ENCODE measurements at places on chromosomes 3 and 15.

DNA sequence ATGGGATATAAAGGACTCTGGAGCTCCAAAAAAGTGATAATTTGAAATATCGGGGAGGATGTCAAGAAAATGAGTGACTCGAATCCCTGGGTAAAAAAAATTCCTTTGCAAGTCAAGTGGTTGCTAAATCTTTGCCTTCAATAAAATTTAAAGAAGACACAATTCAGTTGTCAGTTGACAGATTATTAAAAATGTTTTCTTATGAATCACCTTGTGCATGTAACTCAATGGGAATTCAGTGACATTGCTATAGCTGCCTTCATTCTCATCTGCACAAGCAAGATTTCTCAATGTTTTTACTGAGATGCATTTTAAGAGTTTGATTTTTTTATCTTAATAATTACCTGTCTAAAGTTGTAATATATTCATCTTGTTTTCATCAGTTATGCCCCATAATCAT, 264.0 kb upstream of the IL12A start:
- no peak for DNase-seq

GRCh38 chr3:25967385-25967784, 177.5 kb downstream of the OXSM start:
- no peak for DNase-seq

DNA sequence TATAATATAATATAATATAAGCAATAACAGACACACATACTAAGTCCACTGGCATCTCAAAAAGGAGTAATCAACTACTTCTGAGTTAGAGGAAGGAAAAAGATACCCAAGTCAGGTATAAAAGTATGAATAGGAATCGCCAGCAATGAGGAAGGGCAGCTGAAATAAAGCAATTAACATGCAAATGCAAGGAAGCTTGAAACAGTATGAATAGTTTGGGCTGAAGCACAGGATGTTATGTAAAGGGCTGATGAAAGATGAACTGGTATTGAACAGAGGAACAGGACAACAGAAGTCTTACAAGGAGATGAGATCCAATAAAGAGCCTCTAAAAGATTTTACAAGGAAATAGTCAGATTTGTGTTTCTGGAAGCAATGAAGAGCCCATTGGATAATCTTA, 7.1 kb downstream of the COPS2 start:
- DNase-seq, result no peak

GRCh38 chr15:64045101-64045435, 1.2 kb downstream of the DAPK2 start:
- no peak for DNase-seq

DNA sequence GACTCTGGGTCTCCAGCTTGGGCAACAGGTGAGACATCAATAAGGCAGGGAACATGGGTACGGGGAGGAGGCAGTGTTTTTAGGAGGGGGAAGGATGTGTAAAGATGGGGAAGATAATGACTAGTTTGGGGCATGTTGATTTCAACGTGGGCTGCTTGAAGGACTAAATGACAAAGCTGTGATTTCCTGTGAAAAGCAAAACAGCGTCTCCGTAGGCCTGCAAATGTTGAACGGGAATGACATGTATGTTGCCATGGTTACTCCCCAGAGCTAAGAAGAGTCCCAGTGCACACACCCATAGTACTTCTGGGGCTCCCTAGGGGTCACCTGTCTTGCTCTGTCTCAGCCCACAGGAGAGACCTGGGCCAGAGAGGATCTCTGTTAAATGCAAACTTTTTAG, 71.3 kb upstream of the ETV5 start:
- DNase-seq, result no peak

DNA sequence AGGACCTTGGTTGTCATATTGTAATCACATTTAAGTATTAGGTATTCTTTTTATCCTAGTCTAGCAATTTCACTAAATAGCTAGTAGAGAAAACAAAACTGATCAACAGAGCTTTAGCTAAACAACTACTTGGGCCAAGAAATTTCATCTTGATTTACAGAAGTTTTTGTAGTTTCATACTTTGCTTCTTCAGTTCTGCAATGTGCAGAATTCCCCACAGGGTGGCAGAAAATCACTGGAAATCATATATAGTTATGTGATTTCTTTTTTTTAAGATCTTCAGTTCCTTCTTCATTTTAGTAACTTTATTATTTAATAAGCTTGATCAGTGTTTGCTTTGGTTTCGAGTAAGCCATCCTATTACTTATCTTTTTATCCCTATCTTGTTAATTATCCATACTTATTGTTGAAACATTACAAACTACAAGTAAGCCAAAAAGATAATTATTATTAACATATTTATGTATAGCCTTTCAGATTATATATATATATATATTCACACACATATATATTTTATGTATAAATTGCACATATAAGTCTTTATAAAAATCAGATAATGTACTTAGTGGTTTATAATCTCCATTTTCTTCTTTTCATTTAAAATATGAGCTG, 2.2 kb upstream of the BNIP2 start:
- peak; percentile 57 for DNase-seq

DNA sequence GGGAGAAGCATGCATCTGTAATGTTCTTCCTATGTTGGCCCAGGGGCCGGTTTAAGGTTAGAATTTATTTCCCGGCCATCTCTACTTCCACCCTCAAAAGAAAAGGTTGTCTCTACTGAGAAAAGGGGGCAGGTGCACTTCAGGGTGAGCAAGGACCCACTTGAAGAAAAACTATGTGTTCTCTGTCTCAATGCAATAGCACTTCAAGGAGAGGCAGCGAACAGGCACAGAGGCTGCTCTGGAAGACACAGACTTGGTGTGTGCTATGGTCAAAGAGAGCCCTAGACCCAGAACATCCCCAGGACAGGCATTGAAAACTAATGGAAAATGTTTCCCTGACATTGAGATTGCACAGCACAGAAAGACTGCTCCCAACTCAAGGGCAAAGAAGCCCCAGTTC, 7.6 kb downstream of the MINDY4B start:
- no peak for DNase-seq

- DNase-seq, result no peak
These were observed 69.8 kb upstream of the WNT5A start for GRCh38 chr3:55556619-55557537.

DNA sequence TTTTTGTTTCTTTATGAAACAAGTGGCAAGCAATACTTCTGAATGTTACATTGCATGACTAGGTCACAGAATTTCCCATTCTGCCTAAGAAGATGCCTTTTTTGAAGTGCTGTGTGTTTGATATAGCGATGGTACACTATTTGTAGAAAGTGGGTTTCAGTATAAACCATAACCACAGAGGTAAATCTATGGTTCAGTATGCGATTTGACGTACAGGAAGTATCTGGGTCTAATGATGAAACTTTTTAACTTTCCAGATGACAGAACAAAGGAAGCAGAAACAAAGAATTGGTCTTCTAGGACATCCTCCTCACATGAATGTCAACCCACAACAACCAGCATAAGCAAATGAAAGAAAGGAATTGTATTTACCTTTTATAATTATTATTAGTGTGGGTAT, 133.4 kb upstream of the BHLHE40 start:
- DNase-seq, result peak; percentile 61

GRCh38 chr3:69058180-69058946, 6.2 kb upstream of the TMF1 start:
- peak; percentile 25 for DNase-seq

DNA sequence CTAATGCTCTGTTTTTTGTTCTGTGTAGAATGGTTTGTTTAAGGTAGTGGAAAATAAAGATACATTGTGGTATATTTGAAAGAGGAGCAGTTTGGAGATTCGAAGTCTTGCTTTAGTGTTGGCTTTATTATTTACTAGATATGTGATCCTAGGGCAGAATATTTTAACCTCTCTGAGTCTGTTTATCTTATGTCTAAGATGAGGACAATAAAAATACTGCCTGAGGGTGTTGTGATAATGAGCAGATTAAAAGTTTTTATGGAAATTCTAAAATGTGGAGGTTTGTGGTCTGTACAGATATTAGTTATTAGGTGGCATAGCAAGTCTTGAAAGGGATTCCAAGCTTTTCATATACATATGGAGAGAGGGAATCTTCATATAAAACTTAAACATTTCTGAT, 15.0 kb downstream of the TCF12 start:
- DNase-seq, result no peak

GRCh38 chr3:151431940-151432339, 28.9 kb downstream of the IGSF10 start:
- no peak for DNase-seq

GRCh38 chr3:138769616-138770015, 65.1 kb downstream of the PIK3CB start:
- no peak for DNase-seq

GRCh38 chr3:183782576-183783276, 42.7 kb downstream of the MAP6D1 start:
- no peak for DNase-seq

- DNase-seq, result no peak
These were observed 155.6 kb upstream of the HES1 start for GRCh38 chr3:193980326-193980725.

GRCh38 chr3:197023998-197024651, 5.5 kb downstream of the MELTF start:
- DNase-seq, result no peak

DNA sequence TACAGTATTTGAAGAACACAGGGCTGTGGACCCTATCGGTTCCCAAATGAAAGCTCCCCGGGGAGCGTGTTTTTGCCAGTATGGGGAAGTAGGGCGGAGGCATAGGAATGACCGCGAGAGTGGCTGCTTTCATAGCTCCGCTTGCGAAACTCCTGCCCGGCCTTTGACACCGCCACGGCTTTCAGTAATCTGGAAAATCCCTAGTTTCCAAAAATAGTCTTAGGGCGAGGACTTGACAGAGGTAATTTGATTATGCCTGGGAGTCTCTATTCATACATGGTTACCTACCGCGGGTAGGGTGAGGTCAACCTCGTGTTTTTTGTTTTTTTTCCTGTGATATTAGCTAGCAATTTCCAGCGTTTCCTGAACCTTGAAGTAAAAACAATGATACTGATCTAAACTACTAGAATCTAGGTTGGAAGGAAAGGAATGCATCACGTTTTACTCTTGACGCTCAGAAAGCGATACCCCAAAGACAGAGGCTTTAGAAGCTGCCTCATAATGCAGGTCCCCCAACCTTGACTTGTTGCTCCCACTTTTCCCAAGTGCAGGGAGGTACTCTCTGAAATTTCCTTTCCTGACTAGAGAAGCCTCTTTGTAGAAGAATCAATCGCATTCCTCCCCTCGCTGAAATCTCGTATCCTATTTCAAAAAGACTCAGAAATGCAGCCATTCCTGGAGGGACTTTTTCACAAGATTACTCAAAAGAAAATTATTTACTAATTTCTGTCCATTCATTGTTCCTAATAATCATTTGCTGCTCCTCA, 894 bp upstream of the CCNL1 start:
- peak; percentile 64 for DNase-seq

DNA sequence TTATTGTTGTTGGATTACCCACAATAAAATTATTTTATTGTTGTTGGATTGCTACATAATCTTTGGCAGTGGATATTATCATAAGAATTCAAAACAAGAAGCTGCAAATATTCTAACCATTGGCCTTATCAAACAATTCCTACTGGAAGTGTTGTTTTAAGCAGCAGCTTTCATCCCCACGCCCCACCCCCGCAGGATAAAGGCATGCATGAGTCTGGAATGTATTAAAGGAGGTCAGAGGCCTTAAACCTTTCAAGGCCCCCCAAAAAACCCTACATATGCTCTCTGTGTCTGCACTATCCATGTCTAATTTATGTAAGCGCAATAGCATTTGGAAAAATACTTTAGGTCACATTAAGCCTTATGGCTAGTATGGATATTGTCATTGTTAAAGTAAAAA, 23.1 kb downstream of the P3H2 start:
- DNase-seq, result no peak

- DNase-seq, result no peak
These were observed 542.6 kb downstream of the TUSC7 start for GRCh38 chr3:117252208-117252607.

DNA sequence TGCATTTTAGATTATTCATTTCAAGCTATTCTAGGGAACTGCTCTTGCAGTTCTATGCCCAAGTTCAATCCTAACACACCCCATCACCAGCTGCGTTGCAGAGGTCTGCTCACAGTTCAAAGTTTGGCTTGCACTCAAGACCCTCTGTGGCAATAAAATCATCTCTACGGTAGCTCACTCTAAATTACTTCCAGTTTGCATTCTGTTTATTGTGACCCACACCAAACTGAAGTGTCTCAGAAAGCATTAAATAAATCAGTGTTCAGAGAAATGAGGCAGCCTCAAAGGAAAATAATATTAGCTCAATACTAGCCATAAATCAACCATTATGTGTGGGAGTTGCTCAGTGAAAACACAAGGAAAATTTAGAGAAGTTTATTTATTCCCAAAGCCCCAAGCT, 250.3 kb downstream of the MAGI1 start:
- no peak for DNase-seq

DNA sequence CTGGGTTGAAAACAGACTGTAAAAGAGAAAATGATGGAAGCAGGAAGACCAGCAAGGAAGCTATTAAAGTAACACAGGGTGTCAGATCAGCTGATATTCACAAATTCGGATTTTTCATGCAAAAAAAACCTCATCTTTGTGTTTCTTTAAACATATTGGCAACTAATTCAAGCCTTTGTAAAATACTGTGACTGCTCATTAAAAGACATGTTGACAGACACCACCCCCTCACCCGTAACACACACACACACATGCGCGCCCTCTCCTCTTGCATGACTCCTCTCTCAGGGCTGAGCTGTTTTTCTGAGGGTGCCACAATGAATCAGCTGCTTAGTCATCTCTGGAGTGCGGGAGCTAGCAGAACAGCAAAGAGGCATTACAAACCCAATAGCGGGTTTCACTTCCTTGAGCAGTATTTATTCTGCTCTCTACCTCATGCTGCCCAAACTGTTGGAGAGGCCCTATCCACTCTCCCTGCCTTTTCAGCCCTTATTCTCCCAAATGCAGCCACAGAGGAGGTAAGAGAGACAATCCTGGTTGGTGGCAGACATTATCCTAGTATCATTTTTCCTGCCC, 35.8 kb upstream of the CCDC80 start:
- DNase-seq, result peak; percentile 87

DNA sequence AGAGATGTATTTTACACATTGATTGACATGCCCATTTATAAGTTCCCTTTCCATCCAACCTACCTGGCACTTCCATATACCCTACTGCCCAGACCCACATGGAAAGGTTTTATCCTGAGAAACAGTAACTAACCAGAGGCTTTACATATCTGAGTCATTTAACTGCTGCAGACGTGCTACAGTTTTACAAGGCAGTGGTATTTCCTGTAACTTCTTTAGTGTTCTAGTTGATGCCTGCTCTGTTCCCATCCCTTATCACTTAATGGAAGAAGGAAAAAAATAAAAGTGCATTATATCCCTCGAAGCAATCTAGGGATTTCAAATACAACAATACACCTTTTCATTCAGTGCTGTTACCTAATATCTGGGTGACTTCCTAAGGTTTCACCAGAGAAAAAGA, 107.1 kb downstream of the TMCO5A start:
- DNase-seq, result no peak

GRCh38 chr3:70789878-70790277, 477.4 kb upstream of the MDFIC2 start:
- no peak for DNase-seq

- no peak for DNase-seq
These were observed 1.9 kb upstream of the MEX3B start for GRCh38 chr15:82047453-82048400.

DNA sequence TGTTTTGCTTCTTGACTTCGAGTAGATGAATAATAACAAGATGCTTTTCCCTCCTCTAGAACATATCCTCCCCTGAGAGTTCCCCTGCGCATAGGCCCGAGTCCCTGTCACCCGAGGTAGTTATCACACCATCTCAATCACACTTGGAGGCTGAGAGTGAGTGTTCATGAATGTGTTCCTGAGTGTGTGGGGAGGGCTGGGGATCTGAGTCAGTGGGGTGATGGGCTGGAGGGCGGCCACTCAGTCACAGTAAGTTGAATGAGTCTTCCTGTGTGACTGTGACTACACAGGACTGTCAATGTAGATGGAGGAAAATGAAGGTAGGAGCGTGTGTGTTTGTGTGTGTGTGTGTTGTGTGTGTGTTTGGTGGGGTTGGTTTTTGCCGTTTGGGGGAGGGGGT, 71.0 kb downstream of the SETD5 start:
- no peak for DNase-seq

All from CD4-positive, alpha-beta T cell treated with Interleukin-15 for 4 hours (primary cell).